Activated T-cell treated with anti-CD3 and anti-CD28 coated beads, Interleukin-2, amount 50 U/mL, for 24 hours (primary cell): ENCODE measurements at places on chromosomes 6 and 20.
A peak's percentile ranks its signal among the peaks of the same experiment; 100 is the strongest.

DNA sequence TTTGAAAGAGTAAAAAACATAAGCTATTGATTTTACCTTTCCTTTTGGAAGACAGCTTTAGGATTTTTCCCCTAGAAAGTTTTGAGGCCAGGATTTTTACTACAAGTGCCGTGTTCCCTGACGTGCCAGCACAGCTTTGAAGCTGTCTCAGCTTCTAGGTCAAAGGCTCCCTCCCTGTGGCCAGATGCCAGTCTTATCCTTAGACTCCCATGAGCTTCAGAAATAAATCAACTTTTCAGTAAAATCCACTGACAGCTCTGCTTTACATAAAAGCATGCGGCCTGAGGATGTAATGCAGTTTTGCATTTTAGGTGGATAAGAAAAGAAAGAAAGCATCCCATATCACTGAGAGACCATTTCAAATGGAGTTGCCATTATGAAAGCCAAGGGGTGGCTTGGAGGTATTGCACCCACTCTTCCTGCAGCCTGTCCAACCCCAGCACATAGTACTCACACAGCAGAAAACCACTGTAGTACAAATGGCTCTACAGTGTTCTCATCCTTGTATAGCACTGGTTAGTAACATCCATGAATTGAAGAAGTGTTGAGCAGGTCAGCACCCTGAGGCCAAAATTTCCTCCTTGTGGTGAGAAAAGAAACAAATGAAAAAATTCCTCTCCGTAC, 15.2 kb upstream of the ATXN1 start:
- DNase-seq, result no peak

GRCh38 chr6:162076816-162077215, 650.8 kb downstream of the PRKN start:
- DNase-seq, result no peak

- no peak for DNase-seq
These were observed 14.4 kb upstream of the ZNF217 start for GRCh38 chr20:53608071-53608455.

GRCh38 chr20:55446301-55446700, 559.0 kb downstream of the CBLN4 start:
- no peak for DNase-seq

DNA sequence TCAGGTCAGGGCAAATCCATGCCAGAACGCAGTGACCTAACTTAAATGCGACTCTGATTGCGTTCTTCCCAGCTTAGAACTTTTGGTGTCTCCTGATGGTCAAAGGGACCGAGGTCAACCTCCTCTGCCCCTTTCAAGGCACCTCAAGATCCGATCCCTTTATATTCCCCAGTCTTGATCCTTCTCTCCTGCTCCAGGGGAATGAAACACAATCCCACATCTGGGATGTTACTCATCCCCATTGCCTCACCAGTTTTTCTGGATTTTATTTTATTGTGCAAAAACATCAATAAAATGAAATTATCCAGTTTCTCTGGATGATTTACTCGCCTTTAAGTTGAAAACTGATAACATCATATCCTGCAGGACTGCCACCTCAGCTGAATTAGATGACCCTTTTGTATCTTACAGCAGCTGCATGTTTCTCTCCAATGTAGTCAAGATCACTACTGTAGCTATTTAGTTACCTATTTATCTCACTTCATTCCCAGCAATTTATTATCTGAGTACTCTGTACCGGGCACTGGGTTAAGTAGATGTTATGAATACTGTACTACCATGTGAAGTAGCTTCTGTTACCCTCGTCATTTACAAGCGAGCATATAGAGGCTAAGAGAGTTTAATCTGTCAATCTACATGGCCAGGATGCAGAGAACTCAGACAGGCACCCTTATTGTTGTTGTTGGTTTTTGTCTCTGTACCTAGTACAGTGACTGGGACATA, 44.0 kb downstream of the IRAK1BP1 start:
- DNase-seq, result no peak

- no peak for DNase-seq
These were observed 3.9 kb downstream of the SYNJ2 start for GRCh38 chr6:157985378-157986155.

DNA sequence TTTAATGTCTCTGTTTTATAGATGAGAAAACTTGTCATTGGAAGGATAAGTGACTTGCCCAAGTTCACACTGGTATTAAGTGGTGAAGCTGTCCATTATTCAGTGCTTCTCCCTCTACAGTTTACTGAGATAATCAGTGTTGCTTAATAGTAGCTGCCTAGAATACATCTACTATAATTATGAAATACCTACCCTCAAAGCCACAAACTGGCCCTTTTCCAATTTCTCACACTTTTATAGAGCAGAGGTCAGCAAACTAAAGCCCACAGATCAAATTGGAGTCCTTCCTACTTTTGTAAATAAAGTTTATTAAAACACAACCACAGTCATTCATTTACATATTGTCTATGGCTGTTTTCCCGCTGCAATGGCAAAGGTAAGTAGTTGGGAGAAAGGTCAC, 73.5 kb downstream of the EYS start:
- DNase-seq, result no peak

DNA sequence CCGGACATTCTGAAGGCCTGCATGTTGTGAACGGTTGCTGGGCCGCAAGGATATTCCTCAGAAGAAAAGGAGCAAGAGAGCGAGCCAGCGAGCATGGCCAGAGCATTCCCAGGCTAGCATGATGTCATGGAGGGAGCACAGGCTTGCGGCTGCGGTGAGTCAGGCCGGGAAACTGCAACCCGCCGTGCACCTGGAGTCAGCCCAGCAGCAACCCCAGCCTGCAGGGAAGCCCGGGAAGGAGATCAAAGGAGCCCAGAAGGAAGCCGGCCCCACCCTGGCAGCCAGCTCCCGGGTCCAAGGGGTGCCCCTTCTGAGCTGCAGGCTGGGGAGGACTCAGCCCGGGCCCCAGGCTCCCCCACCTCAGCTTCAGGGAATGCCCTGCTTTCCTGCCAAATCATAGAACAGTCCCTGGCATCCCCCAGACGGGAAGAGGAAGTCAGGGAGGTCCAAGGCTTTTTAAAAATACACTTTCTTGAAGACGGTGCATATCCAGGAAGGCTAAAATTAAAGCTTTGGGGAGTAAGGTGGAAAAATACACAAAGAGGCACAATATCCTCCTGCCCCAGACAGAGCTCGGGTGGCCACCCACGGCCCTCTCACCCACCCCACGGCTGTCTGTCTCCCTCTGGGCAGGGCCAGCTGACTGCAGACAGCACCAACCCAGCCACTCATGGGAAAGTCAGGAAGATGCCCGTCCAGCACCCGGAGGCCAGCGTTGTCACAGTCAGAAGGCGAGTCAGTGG, 53.7 kb downstream of the BMP7 start:
- no peak for DNase-seq

DNA sequence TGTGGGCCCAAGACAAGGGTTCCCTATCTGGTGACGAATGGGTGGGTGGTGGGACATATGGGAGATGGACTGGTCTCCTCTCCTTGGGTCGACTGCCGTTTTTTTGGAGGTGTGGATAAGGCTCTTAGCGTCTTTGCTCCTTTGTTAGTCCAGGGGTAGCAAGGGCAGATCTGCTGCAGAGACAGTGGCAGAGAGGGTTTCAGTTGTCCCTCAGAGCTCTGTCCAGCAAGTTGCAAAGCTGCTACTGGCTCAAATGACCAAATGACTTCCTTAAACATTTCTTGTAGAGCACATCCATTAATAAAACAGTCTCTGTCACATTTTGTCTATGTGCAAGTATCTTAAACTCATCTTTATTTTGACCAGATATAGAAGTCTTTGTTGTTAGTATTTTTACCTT, 508.0 kb upstream of the ADGRB3 start:
- DNase-seq, result no peak

GRCh38 chr6:10215326-10216110, 199.4 kb downstream of the TFAP2A start:
- no peak for DNase-seq

GRCh38 chr20:62030834-62031434, 34.7 kb downstream of the TAF4 start:
- DNase-seq, result no peak

DNA sequence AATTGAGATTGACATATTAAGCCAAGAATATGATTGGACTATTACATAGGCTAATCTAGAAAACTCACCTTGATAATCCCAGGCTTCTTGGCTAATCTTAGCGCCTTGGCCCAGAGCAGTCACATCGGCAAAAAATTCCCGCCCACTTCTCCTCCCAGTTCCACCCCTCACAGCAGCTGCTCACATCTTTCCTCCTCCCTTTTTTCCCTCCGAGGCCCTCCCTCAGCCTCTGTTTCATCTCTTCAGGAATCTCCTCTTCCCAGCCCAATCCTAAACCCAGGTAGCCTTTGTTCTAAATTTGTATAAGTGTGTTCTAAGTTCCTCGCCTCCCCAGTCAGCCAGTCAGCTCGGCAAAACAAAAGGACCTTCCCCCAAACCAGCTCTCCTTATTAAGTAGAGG, 184.3 kb downstream of the PRKN start:
- DNase-seq, result no peak

DNA sequence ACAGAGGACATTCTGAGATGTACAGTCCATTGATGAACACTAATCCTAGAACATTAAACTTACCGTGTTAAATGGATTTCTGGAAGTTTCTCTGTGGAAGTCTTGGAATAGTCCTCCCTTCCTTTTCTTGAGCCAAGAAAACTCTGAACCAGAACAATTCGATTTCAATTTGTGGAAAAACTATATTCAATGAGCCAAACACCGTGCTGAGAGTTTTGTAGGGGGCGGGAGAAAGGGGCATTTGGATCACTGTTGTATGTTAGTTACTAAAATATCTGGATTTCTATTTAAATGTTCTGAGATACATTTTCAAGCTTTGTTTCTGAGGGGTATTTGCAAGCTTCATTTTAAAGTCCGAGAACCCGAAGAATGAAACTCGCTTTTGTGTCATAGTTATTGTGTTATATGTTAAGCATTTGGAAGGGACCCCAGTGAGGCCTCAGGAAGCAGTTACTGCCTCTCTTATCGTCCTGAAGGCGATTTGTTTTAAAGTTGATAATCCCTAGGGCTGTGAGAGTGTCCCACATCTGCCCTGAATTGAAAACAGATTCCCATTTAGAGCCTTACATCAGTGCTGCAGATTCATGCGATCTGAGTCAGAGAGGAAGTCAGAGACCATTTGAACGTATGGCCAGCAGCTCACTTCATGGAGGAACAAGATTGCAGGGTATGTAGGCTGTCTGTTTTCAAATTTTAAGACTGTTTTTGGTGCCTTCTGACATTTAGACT, 70.8 kb upstream of the SASH1 start:
- DNase-seq, result no peak

DNA sequence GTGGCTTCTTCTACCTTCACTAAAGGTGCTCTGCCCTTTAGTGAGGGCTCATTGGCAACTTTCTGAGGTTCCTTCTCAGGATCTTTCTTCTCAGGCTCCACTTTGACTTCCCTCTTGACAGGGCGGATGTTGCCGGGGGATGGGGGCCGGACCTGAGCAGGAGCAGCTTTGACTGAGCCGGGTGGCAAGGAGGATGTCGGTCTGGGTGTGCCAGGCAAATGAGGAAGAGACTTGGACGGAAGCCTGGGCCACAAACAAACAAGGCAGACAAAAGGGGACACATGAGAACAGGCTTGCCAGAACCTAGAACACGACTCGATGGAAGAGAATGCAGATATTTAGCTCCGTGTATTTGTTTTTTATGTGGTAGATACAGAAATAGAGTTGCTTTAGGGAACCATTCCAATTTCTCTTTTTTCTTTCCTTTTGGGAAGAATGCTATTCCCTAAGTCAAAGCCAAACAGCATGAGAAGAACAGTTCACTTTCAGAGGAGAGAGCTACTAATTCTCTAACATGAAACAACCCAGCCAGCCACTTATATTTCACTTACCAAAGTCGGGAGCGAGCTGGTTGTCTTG, 76.2 kb upstream of the BCLAF1 start:
- peak; percentile 44 for DNase-seq

DNA sequence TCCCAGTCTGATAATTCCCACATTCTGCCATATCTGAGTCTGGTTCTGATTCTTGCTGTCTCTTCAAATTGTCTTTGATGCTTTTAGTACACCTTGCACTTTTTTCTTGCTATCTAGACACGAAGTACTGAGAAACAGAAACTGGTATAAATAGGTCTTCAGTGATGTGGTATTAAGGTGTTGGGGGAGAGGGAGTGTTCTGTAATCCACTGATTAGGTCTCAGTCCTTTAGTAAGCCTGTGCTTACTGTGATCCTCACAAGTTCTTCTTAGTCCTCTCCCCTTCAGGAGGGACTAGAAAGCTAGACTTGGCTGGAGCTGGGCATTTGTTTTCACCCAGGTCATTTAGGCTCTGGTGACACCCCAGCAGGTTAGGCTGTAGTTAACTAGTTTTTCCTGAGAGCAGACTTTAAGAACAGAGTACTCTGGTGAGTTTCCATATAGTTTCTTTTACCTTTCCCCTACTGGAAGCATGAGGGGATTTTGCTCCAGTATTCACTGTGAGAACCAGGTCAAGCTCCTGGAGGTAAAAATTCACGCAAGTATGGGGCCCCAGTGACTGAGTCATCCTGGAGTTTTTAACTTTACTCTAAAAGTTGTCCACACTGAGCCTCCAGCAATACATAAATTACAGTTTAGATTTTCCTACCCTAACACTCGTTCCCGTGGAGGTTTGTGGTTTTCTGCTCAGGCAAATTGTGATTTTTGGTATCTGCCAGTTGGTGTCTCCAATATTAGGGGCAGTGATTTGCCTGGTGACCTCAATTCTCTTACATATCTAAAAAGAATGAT, 154.6 kb downstream of the CDKAL1 start:
- DNase-seq, result no peak

GRCh38 chr6:6858533-6858982, 249.2 kb upstream of the RREB1 start:
- DNase-seq, result no peak

GRCh38 chr6:2196079-2196679, 49.2 kb downstream of the GMDS start:
- DNase-seq, result no peak
